ENCODE measurements at places on chromosomes 2 and 18. TPM values are rescaled to one million over a fixed set of nuclear protein-coding genes. Genes with fewer than 3 reads are reported as not detected.

The PDCD1 gene
- 2.0 TPM for total RNA-seq

The SOWAHC gene
- 2.4 TPM for total RNA-seq

The ADCY3 gene
- total RNA-seq, result 15.4 TPM

The CCNYL1 gene
- total RNA-seq, result 12.0 TPM

The GPR75 gene
- total RNA-seq, result 3.0 TPM

The CPO gene
- total RNA-seq, result not detected

DNA sequence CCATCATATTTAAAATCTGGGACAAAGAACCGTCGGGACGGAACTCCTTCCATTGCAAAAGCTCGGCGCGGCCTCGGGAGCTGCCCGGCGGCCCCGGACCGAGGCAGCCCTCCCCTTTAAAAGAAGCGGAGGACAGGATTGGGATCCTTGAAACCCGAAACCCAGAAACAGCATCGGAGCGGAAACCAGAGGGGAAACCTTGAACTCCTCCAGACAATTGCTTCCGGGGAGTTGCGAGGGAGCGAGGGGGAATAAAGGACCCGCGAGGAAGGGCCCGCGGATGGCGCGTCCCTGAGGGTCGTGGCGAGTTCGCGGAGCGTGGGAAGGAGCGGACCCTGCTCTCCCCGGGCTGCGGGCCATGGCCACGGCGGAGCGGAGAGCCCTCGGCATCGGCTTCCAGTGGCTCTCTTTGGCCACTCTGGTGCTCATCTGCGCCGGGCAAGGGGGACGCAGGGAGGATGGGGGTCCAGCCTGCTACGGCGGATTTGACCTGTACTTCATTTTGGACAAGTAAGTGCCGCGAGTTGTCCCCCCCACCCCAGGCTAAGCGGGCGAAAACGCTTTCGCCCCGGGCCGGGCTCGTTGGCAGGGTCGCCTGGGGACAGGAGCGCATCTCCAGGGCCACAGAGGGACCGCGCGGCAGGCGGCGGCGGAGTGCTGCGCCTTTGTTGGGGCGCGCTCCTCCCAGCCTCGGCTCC lies at the start of gene ANTXR1:
TSS of gene ANTXR1 (plus strand) at position 38 of the 698 bp plus-strand sequence. CDS start at position 359, 321 bp downstream.
- no peak for DNase-seq

DNA sequence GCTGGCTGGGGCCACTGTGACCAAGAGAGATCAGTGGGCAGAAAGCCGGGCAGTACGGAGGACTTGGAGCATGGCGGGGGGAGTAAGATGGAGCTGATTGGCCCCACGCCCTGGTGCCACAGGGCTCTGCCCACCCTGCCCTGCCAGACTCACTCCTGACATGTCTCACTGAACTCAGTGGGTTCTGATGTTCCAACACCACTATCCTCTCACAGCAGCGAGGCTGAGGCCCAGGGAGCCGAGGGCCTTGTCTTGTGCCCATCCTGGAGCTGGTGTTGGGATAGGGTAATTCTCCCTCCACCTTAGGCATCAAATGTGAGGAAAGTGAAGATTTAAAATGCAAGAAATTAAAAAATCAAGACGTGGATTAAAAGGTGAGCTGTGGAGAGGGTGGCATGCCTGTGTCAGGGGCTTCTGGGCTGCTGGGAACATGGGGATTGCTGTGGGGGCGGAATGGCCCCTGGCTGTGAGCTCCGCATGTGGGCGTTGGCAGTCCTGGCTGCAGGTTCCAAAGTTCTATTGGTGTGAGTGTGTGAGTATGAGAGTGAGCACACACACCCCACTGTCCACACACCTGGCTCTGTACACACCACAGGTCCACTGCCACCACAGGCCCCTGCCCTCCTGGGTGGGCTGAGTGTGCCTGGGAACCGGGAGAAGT lies 283.5 kb upstream of the HS6ST1 start:
- peak; percentile 55 for DNase-seq

DNA sequence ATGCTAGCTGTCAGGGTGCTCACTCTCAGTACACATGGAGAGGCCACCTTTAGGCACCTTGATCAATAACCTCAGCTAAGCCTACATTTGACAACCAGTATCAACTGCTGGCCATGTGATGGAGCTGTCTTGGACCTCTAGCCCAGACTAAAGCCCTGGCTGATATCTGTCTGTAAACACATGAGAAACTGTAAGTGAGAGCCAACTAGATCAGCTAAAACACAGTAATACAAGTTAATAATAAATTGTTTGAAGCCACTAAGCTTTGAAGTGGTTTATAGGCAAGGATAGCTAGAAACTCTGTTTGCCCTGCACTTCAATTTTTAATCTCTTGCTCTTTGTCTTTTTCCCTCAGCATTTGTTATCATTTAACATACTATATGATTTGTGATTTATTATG lies 407.1 kb downstream of the SPAG16 start:
- no peak for DNase-seq

- DNase-seq, result no peak
Measured at GRCh38 chr2:36455011-36455410, 99.4 kb downstream of the CRIM1 start.

- no peak for DNase-seq
Measured at GRCh38 chr18:45793264-45793965, 32.1 kb upstream of the SIGLEC15 start.

DNA sequence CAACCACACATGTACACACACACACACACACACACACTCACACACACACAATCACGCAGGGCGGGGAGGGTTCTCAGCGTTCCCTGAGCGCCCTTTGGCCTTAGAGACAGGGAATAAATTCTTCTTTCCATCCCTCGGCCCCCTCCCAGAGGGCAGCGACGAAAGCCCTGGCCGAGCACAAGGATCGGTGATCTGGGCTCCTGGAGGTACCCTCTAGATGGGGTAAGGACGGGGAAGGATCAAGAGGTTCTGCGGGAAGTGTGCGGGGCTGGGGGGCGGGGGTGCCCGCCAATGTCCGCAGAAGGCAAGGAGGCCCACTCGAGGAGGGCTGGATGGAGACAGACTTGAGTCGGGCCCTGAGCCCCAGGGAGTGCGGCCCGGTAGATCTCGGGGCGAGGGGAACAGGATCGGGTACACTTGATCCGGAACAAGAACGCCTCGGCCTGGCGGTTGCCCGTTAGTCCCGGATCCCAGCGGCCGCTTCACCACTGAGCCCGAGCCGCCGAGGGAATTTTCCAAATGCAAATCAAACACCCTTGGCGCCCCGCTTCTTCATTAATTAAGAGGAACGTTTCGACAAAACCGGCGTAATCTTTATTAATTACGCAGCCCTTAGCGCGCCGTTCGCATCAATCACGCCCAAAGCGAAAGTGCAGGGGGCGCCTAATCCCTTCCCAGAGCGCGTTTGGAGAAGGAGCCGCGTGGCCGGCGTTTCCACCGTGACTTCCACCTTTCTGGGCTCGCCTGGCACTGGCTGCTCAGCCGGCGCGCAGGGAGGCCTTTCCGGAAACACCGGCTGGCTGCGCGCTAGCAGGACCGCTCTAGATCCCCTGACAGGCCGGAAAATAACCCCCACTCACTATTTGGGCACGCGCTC lies 7.0 kb upstream of the PAX3 start:
- no peak for DNase-seq

DNA sequence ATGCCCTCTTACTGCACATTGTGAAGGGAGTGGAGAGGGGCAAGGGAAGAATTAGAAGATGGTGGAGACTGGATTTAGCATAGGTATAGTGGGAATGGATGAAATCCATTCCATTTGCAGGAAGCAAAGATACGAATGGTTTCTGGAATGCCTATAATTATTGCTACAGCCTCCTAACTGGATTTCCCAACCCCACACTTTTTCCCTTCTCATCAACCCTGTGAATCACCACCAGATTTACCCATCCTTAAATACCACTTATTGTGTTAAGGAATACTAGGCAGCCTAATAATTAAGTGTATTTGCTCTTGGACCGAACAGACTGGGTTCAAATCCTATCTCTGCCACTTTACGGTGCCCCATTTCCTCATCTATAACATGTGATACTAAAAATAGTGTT lies 39.3 kb upstream of the CREB1 start:
- no peak for DNase-seq

DNA sequence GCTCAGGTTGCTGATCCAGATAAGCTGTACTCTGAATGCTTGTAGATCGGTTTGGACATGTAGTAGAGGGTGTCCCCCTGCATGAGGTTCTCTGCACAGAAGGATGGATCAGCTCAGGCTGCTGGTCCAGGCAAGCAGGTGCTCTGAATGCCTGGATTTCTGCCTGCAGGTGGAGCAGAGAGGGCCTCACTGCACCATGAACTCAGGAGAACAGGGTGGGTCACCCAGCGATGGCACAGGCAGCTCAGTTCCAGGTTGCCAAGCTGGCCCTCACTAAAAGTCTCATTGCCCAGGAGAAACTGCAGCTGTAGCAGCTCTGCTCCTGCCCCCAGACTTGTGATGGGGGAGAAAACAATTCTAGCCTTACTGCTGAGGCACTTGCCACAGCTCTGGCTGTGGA lies 491.8 kb downstream of the XIRP2 start:
- no peak for DNase-seq

GRCh38 chr2:233100192-233100998 lies 40.3 kb downstream of the INPP5D start:
- DNase-seq, result no peak

DNA sequence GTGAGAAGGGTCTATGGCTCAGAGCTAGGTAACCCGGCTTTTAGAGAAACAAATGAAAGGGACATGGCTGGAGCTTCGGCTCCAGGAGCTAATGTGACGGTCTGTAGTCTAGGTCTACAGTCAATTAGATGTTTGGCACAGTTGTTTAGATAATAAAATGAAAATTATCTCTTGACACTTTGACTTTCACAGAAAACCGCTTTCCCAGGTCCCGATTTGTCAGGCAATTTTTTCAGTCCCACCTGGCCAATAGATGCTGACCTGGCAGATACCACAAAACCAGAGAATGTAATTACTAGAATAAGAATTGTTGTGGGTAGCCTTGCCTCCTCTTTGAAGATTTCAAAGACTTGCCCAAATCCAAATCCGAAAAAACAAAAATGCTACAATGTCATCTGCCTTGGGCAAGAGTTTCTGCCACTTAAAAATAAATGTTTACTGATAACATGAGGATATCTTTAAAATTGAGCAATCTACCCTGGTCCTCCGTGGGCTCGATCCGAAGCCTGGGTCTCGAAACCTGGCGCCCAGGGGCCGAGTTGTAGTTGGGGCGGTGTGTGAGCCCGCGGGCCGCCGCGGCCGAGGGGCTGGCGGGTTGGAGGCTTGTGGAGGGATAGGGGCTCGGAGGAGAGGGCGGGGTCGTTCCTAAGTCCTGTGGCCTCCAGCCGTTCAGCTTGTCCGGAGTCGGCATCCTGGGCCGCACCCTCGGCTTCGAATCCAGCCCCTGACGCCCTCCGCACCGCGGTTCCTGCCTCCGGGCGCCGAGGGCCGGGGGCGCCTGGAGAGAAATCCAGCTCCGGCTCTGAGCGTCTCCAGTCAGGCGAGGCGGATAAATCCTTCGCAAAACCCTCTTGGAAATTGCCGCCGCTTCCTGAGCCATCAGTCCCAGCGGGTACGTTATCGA lies 2.3 kb downstream of the EMX1 start:
- peak; percentile 63 for DNase-seq

- DNase-seq, result no peak
Measured at GRCh38 chr2:210112871-210113270, 58.3 kb downstream of the KANSL1L start.

- DNase-seq, result no peak
Measured at GRCh38 chr2:170229744-170230143, 51.8 kb downstream of the MYO3B start.

DNA sequence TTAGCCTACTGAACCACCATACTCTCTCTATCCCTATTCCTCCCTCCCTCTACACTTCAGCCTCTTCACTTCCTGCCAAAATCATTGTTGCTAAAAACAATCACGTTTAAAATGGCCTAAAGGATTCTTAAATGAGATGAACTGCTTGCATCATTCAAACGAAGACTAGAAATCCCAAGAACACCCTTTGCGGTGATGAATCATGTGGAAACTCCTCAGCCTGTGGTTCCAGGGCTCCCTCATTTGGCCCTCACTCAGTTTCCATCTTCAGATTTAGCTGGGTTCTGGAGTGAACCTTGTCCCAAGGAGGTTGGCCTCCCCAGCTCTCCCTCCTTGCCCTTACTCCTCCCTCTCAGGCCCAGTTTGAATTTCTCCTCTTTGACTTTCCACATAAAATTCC lies 125.6 kb upstream of the CDC42EP3 start:
- no peak for DNase-seq

DNA sequence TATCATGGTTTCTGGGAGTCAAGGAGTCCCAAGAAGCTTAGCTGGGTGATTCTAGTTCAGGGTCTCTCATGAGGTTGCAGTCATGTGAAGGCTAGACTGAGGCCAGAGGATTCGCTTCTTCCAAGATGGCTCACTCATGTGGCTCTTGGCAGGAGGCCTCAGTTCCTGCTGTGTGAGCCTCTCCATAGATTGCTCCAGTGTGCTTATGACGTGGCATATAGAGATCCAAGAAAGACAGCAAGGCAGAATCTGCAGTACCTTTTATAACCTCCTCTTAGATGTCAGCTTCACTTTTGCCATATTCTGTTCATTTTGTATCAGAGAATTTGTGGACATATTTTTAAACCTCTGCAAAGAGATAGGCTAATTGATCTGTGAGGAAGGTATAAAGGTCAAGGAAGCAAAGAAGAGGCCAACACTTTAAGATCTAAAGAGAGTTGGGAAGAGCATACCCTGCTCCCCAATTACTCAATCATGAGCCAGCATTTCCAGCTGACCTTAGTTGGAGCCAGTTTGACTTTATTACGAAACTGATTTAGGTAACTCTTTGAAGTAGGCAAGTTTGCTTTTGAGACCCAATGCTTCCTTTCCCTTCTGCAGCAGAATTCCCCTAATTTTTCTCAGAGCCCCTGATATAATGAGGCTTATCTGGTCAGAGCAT lies 134.7 kb downstream of the EML6 start:
- no peak for DNase-seq

DNA sequence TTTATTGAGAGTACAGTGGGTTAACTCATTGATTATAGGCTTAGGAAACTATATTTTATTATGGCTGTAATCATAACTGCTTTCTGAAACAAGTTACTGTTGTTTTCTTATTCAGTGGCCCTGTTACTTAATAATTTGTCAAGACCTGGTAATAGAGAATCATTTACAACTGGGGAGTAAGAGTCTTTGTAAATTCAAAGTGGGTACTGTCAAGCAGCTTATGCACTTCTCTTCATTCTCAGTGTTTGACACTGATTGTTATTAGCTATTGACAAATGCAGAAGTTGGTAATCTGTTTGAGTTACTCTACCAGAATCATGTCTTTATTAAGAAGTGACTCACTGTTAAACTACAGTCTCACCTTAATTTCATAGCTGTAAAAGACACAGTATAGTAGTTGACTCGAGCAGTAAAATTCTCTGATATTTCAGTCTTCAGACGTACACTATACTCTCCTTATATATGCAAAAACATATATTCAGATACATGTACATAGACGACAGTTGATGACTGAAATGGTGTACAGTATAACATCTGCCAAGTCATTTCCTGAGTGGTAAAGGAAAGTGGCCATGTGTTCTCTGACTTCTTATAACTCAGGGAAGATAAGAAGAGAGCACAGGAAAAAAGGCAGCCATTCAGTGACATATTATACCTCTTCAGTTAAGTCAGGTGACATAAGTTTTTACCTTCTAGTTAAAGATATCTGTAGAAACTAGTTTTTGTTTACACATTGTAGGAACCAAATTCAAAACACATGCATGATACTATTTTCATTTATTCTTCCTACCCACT lies 36.0 kb upstream of the TTC27 start:
- DNase-seq, result no peak
